ENCODE measurements at places on chromosomes 2 and 18.

GRCh38 chr2:138610201-138610953 lies 108.8 kb downstream of the SPOPL start:
- DNase-seq: no peak

- DNase-seq: peak; percentile 61
Observed at GRCh38 chr2:230661072-230661957, 51.3 kb upstream of the CAB39 start.

- DNase-seq: no peak
Observed at GRCh38 chr2:108418416-108418815, 30.6 kb upstream of the GCC2 start.

GRCh38 chr2:228447266-228447915 lies 265.9 kb upstream of the SPHKAP start:
- DNase-seq: no peak

- DNase-seq: no peak
Observed at GRCh38 chr18:10284540-10285282, 169.7 kb upstream of the APCDD1 start.

DNA sequence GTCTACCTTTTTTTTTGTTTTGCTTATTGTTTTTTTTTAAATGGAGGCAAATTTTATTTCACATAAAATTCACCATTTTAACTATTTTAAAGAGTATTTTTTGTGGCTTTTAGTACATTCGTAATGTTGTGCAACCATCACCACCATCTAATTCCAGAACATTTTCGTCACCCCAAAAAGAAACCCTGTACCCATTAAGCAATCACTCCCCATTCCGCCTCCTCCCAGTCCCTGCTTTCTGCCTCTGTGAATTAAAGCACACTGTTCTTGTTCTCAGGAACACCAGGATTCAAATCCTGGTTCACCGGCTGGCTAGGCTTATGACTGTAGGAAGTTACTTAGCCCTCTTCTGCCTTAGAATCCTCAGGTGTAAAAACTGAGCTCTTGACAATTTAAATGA lies 36.9 kb upstream of the EPAS1 start:
- no peak for DNase-seq

GRCh38 chr2:42675815-42676214 lies 88.1 kb downstream of the OXER1 start:
- DNase-seq: no peak

GRCh38 chr2:233223059-233223894 lies 28.2 kb upstream of the ATG16L1 start:
- DNase-seq: no peak

DNA sequence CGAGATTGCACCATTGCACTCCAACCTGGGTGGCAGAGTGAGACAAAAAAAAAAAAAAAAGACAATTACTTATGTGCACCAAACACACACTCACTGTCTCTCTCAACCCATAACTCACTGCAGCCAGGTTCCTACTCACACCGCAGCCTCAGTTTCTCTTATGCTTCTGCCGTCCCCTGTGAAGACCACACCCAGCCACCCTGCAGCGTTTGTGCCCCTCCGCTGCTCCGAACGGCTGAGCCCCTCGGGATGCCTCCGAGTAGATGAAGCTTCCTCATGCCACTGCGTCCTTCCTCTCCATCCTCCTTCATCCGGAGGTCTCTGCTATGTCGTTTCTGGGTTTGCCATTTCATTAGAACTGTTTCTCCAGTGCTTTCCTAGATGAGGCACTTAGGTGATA lies 160.1 kb downstream of the TWIST2 start:
- no peak for DNase-seq

DNA sequence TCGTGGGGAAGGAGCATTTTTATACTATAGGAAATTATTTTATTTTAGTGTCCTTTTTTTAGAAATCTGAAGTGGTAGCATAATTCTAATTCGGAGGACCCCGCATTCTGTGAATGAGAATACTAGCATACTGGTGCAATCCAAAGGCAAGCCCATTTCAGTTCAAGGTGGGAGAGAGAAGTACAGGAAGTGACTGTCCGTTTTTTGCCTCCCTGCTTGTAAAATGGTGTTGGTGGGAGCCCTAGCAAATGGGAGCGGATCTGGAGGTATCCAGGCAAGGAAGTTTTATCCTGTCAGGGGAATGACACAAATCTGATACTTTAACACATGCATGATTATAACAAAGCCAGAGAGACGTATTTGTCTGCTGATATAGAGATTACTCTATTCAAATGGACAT lies 141.7 kb downstream of the ESCO1 start:
- DNase-seq: no peak

GRCh38 chr18:2655178-2655953 lies at the start of gene SMCHD1:
Gene SMCHD1 (plus strand): TSS chr18:2655726. CDS start chr18:2656076, 350 bp downstream.
- DNase-seq: peak; percentile 88

DNA sequence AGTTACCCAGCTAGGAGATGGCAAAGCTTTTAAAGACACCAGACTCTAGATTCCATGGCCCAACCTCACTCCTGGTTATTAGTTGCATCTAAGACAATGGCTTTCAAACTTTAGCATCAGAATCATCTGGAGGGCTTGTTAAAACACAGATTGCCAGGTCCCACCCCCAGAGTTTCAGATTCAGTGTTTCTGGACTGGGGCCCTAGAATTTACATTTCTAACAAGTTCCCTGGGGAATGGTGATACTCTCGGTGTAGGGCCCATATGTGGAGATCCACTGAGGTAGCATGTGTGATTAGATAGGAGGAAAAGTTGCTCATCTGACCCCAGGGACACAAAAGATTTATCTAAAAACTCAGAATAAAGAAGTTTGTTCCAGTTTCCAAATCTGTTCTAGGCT lies 14.5 kb upstream of the TTR start:
- no peak for DNase-seq

DNA sequence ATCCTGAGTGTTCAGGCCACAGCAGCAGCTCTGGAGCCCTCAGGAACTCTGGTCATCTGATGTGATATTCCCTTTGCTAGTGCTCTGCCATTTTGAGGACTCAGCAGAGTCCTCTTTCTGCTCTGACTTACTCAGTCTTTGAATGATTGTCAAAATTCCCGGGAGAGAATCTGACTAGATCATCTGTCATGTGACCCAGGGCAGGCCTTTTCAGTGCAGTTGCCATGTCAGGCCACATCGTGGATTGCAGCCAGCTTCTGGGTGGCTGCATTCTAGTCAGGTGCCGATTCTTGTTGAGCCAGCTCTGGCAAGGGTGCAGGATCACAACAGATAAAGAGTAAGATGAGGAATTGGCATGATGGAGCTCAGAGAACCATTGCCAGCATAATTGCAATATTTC lies 795.6 kb downstream of the CPS1 start:
- no peak for DNase-seq

- DNase-seq: no peak
Observed at GRCh38 chr18:41144441-41144840, 810.6 kb upstream of the PIK3C3 start.

- no peak for DNase-seq
Observed at GRCh38 chr18:48952287-48953103, 1.7 kb upstream of the SMAD7 start.

DNA sequence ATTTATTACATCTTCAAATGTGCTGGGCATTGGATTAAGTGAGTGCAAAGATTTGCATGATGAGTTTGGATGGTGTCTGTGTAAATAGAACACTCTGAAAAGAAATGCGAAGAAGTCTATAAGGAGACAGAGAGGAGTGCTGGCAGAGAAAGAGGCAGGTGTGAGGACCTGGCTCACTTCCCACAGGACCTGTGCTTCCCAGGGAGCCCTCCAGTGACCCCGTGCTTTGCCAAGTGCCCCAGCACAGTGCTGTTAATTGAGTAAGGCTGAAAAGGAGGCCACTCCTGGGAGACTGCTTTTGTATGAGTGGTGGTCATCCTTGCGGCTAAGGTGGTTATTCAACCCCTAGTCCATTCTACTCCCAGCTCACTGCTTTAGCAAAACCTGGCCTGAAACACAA lies 230.8 kb downstream of the OSR1 start:
- no peak for DNase-seq

All from activated CD4-positive, alpha-beta T cell treated with anti-CD3 and anti-CD28 coated beads, Interleukin-2, amount 50 U/mL, for 24 hours (primary cell).